ENCODE measurements at places on chromosomes 4 and X. TPM values are rescaled to one million over a fixed set of nuclear protein-coding genes. Genes with fewer than 3 reads are reported as not detected.
A peak's percentile ranks its signal among the peaks of the same experiment; 100 is the strongest.

CTAG1A gene
- not detected for total RNA-seq

ASMTL gene
- total RNA-seq: 18.2 TPM

FAM9C gene
- 0.04 TPM for total RNA-seq

QRFPR gene
- total RNA-seq: not detected

CDK16 gene
- 192 TPM for total RNA-seq

BST1 gene
- 2.1 TPM for total RNA-seq

MSMO1 gene
- 5.9 TPM for total RNA-seq

FSTL5 gene
- total RNA-seq: not detected

FAM50A gene
- total RNA-seq: 51.6 TPM

PCDH10 gene
- not detected for total RNA-seq

RADX gene
- 2.8 TPM for total RNA-seq

- no peak for DNase-seq
Measured at GRCh38 chr4:127737295-127737694, 7.1 kb downstream of the SLC25A31 start.

DNA sequence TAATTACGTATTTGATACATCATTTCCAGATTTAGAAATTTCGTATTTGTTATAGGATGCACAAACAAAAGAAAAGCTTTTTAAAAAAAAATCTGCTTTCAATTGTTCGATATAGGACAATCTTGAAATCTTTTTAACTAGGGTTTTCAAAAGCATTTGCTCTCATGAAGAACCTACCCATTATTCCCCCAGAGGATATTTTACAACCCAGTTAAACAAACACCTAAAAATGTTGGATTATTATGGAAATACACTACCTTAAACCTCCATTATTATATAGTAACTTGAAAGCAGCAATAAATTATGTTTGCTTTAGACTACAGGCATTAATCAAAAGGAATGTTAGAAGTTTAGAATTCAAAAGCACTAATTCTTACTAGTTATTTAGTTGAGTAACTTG lies 110.5 kb downstream of the PTPN13 start:
- no peak for DNase-seq

GRCh38 chr4:153825691-153826090 lies 36.8 kb upstream of the SFRP2 start:
- no peak for DNase-seq

- DNase-seq: no peak
Measured at GRCh38 chrX:13188731-13189309, 131.0 kb downstream of the ATXN3L start.

GRCh38 chrX:69158166-69158980 lies 6.9 kb downstream of the PJA1 start:
- DNase-seq: peak; percentile 57

GRCh38 chr4:57063518-57063917 lies 46.7 kb downstream of the IGFBP7 start:
- DNase-seq: no peak

GRCh38 chr4:145614233-145614610 lies 5.0 kb upstream of the MMAA start:
- no peak for DNase-seq

DNA sequence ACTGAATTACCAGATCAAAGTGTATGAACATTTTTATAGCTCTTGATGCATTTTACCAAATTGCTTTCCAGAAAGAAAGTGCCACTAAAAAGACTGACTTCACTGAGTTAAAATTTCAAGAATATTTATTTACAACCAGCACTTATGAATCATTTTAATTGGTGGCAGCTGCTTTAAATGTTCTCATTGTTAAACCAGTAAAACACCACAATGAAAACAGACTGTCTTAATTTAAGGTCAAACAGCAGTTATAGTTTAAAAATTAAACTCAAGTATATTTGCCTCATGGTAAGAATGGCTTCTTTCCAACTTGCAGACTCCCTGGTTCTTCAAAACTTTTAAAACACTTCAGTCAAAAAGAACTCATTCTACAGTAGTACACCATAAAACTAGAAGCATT lies 36.9 kb downstream of the AMMECR1 start:
- no peak for DNase-seq

GRCh38 chr4:52251864-52252263 lies 200.8 kb downstream of the SPATA18 start:
- no peak for DNase-seq

DNA sequence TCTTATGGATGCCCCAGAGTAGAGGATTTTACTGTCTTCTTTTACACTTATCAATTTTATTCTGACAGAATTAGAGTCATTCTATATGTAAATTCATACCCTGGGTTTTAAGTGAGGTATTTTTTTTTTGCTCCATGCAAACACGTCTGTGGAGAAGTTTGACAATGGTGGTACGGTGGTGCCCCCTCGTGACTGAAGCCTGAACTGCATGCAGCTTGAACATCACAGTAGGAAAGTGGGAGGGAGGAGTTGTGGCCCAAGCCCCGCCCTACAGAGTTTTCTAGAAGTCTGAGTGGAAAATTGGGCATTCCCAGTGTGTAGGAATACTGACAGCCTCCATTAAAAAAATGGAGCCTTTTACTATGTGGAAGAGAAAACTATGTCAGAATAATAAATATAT lies 73.3 kb upstream of the RAB40AL start:
- DNase-seq: peak; percentile 79

GRCh38 chr4:56464581-56464980 lies 2.8 kb upstream of the SRP72 start:
- no peak for DNase-seq

DNA sequence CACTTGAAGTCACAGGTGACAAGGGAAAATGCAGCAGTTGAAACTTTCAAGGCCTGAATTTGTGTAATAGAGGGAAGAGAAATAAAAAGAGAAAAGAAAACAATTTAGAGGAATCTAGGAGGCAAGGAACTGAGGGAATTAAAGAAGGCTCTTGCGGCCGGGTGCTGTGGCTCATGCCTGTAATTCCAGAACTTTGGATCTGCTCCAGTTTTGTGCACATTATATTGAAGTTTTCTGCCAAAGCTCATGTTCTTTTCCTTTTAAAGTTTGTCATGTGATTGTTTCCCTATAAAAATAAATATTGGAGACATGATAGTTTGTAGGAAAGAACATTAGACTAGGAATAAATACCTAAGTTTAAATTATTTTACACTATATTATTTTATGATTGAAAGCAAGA lies 433.9 kb upstream of the CPEB2 start:
- no peak for DNase-seq

DNA sequence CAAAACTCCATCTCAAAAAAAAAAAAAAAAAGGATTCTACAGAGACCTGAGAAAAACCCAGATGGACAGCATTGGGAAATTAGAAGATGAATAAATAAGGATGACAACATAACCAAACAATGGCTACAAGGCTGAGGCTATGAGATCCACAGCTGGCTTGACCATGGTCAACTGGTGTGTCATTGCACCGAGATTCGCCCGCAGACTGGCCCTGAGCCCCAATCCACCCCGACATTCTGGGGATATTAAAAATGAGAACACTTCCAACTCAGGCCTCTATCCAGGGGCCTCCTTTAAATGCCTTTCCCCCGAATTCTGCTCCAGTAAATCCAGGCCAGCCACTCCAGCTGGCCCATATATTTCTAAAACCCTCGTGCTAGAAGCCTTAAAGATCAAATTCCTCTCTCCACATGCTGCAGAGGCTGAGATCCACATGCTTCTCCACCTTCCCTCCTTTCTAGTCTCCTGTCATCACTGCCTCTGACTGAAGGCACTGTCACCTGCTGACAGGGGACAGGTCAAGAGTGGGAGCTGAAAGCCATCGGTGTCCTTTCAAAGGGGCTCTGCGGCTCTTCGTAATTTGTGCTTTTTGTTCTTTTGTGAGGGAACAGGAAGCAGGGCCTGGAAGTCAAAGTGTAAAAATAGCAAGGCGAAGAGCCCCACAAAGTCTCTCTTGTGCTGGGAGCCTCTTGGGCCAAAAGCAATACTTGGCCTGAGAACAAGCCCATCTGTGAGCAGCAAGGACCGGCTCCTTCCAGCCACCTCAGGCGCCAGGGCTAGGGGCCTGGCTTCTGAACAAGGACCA lies 203.7 kb downstream of the NSUN7 start:
- peak; percentile 62 for DNase-seq

DNA sequence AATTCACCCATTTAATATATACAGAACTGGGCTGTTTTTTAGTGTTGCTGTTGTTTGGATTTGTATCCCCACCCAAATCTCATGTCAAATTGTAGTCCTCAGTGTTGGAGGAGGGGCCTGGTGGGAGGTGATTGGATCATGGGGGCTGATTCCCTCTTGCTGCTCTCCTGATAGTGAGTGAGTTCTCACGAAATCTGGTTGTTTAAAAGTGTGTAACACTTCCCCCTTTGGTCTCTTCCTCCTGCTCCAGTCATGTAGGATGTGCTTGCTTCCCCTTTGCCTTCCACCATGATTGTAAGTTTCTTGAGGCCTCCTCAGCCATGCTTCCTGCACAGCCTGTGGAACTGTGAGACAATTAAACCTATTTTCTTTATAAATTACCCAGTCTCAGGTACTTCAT lies 141.6 kb upstream of the AADAT start:
- no peak for DNase-seq

DNA sequence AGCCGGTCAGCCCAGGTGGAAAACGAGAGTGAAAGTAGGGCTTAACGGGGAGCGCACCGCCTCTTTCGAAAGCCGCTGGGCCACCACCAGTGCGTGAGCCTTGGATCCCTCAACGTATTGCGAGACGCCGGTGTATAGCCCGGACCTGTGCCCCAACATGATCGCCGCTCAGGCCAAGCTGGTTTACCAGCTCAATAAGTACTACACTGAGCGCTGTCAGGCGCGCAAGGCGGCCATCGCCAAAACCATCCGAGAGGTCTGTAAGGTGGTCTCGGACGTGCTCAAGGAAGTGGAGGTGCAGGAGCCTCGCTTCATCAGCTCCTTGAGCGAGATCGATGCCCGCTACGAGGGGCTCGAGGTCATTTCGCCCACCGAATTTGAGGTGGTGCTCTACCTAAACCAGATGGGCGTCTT lies 929 bp downstream of the MAB21L2 start:
- DNase-seq: peak; percentile 51

GRCh38 chr4:82469791-82470345 lies 39.5 kb downstream of the ENOPH1 start:
- no peak for DNase-seq

DNA sequence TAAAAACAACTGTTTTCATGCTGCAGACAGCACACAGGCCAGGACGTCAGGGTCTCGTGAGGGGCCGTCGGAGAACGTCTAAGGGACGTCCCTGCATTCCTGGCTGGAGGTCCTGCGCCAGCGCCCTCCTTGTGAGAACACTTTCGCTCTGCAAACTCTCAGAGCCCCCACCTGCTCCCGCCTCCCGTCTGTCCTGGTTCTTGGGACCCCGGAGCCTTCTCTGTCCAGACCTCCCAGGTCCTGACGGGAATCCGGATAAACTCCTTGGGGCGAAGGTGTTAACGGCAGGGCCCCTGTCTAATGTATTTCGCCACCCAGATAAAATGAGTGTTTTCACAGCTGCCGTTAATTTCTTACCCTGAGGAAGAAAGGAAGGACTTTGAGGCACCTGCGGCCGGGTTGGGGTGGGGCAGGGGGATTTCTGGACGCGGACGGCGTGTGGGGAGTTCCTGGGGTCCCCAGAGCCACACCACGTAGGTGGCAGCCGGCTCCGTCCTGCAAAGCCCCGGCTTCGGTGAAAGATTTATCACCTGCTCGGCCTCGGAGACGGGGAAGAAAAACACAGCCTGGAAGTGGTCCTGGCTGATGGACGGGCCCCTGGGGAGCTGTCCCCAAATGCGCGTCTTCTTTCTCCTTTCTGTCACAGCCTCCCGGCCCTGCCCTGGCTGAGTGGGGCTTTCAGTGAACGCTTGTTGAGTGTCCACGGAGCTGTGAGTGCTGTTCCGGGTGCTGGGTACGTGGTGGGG lies 35.1 kb upstream of the PPP2R3B start:
- DNase-seq: no peak

GRCh38 chr4:19417256-19417655 lies 834.4 kb upstream of the SLIT2 start:
- no peak for DNase-seq

DNA sequence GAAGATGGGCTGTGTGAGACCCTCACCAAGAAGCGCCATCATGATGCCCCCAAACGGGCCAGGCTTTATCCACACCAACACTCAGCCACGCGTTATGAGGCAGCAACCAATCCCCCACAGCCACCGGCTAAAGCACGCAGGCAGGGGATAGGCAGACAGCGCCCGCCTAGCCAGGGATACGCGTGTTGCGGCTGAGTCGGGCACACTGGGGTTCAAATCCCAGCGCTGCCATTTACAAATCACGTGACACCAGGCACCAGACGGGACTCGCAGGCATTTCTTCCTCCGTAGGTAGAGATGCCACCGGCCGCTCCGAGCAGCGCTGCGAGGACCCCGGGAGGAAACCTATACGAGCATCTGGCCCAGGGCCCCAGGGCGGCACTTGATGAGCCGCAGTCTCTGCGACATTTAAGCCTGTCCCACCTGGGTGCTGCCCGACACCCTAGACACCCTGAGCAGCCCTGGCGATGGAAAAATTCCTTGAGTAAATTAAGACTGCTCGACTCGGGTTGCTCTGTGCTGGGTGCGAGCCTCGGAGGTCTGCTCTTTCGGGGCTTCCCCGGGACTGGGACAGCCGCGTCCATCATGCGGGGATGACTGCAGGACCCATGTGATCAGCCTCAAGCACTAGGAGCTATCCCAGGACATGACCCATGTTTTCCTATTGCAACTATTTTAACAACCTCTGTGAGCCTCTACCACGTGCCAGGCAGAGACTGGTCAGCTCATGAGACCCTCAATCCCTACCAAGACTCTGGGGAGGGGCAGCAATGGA lies 6.3 kb downstream of the ABLIM2 start:
- peak; percentile 72 for DNase-seq

GRCh38 chr4:182540496-182540895 lies 297.3 kb downstream of the TENM3 start:
- DNase-seq: no peak

DNA sequence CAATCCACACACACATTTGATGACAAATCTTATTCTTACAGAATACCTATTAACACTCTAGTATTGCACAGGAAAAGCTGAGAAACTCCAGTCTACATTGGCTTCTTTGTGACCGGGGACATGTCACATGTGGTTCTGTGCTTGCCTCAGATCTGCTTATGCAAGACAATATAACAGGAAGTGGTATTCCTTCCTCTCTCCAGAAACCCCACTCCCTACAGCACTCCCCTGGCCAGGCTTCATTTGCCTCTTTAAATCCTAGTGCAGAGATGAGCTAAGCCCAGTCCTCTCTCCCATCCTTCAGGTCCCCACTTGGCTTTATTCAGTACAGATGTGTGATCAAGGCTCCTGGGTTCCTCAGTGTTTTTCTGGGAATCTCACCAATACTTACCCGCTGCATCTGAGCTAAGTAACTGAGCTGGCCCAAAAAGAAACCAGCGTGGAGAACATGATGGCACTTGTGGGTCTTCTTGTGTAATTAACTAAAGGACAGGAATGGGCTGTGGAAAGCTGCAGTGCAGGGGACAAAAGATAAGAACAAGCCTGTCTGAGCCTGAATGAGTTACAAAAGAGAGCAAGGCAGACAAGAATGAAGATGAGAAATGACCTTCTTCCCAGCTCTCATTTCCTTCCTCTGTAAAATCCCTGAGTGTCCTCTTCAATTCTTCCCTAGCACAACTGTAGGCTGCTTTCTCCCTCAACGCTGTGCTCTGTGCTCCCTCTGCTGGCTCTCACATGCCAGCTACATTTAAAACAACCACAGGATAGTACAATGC lies 105.6 kb downstream of the HNRNPD start:
- peak; percentile 59 for DNase-seq
